Stimulated activated CD4-positive, alpha-beta T cell treated with anti-CD3 and anti-CD28 coated beads, Interleukin-1b, Interleukin-23, amount 100 ng/mL, for 48 hours (primary cell): ENCODE measurements at places on chromosomes 5 and 9.
A peak's percentile ranks its signal among the peaks of the same experiment; 100 is the strongest.

GRCh38 chr5:74516211-74516636 is 124.3 kb downstream of the ENC1 start:
- no peak for DNase-seq

- no peak for DNase-seq
Measured at GRCh38 chr5:97229196-97229595, 46.1 kb upstream of the RIOK2 start.

DNA sequence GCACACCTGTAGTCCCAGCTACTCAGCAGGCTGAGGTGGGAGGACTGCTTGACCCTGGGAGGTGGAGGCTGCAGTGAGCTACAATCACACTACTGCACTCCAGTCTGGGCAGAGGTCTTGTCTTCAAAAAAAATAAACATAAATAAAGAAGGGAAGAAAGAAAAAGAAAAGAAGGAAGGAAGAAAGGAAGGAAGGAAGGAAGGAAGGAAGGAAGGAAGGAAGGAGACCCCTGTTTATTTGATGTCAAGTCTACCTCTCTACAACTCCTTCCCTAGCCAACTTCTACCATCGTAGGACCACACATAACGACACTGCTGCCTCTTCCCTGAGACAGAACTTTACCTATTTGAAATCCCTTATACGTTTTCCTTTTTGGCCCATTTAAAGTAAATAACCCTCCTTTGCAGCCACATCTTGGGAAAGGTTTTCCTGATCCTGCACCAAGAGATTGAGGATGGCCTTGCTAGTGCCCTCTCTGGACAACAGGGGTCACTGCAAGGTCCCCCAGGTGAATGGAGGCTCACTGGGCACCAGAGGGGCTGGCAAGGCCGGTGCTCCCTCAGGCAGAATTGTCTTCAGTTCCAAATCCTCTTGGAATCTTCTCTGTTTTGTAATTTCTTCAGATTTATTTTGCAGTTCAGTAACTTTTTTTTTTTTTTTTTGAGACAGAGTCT is 10.5 kb downstream of the RPS14 start:
- no peak for DNase-seq

- no peak for DNase-seq
Measured at GRCh38 chr5:68548959-68549676, 333.6 kb downstream of the PIK3R1 start.

DNA sequence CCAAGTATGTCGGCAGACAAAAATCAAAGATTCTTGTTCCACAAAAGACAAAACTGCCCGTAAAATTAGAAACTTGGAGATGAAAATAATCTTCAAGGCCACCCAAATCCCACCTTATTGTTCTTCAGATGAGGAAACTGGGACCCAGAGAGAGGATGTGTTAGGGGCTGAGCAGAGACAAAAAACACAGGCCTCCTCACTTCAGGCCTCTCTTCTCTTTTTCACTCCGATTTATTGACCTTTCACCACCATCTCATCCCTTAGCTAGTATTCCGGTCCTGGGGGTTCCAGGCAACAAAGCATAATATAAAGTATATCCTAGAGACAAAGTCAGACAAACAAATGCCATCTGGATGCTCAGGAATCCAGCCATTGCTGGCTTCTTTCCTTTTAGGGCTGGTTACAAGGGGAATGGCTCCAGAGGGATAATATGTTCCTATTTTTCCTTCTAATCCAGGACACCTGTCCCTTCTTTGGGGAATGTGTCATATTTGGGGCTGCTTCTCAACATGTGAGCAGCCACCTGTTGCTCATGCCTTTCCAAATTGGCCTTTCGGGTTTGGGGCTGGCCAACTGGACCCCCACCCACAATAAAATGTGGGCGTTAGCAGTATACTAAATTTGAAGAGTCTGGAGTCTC is 42.2 kb upstream of the AFAP1L1 start:
- no peak for DNase-seq

DNA sequence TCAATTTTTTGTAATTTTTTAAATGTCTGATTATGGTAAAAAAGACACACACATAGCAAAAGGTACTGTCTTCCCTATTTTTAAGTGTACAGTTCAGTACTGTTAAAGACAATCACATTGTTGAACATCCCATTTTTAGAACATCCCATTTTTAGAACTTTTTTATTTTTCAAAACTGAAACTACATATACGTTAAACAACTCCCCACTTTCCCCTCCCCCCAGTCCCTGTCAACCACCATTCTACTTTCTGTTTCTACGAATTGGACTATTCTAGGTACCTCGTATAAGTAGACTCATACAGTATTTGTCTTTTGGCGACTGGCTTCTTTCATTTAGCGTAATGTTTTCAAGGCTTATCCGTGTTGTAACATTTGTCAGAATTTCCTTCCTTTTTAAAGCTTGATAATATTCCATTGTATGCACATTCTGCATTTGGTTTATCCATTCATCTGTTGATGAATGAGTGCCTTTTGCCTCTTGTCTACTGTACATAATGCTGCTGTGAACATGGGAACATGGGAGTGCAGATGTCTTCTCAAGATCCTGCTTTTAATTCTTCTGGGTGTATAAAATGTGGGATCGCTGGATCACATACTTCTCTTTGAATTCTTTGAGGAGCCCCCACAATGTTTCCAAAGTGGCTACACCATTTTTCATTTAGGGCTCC is 154.0 kb downstream of the PIK3R1 start:
- peak; percentile 29 for DNase-seq

GRCh38 chr5:65883461-65883860 is 42.9 kb upstream of the ERBIN start:
- no peak for DNase-seq

DNA sequence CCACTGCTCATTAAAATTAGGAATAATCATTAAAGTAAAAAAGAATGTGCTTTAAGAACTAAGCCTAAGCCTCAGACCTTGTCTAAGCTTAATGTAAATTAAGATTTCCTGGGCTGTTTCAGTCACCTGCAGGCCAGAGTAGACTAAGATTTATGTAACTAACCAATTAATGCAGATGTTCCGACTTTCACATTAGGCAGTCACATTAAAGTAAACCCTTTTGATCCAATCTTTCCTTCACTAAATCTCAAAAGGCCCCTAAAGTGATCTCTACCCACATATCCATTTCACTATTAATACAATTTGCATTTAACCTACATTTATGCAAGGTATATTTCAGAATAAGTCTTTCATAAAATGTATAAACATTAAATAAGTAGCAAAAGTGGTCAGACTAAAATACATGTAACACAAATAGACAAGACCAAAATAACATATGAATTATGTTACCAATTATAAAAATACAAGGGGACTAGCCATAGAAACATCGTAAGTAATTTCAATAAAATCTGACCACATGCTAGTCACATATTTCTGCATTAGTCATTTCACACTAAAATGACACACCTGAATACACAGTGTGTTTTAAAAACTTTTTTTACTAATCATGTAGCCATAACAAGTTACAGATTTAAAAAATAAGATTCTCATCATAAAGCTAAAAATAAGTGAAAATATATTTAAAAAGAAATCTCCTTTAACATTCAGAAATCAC is 7.7 kb downstream of the NR3C1 start:
- no peak for DNase-seq

DNA sequence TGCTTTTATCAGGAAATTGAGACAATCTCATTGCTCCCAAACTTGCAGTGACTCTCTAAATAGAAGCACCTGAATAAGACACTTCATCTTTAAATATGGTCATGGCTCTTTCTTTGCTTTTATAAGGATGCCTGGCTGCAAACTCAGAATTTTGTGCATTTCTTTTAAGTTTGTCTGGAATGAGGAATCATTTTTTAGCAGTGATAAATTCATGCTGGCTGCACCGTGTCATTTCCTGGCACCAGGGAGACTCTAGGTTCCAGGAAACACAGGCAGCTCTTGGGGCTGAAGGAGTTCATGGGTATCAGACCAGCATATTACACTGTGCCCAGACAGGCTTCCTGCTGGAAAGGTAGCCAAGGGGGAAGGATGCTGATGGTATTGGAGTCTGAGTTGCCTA is 109.9 kb downstream of the NUDT12 start:
- DNase-seq, result no peak

DNA sequence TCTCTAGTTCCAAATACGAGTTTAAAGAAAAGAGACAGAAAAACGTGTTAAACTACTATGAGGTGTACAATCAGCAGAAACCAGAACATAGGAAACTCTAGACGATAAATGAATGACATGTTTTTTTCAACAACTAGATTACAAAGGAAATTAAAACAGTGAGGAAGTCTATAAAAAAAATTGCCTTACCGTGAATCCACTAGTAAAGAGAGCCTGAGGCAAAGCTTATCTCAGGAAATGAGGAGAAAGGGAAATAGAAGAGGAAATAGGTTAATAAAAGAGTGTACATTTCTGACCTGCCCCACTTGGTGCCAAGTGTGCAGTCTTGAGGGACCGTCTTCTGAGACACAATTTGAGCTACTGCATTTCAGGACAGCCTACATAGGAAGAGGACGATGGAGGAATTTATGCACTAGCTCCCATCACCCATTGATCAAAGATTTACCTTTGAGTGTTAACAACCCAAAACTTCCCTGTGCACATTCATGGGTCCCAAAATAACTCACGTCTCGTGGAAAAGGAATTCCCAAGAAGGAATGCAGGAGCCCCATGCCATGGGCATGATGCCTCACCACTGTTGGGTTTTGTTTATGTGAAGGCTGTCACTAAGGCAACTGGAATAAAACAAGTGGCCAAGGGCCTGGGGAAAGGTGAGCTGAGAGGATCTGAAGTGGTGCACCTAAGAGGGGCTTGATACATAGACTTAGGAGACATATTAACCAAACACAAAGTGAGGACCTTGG is 53.6 kb upstream of the SLC1A3 start:
- DNase-seq, result no peak

DNA sequence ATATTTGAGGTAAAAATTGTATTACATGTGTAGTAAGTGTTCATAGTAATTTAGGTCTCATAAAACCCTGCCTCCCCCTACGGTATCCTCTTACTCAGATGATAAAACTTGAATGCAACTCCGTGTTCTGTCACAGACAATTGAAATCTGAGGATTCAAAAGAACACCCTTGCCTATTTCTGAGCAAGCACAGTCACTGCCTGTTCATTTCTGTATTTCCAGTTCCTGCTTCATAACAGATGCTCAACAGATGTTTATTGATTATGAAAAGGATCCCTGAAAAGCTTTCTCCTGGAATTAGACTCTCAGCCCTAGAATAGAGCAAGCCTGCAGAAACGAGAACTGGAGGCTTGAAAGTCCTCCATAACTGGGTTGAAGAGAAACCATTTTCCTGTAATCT is 144.1 kb upstream of the SPEF2 start:
- no peak for DNase-seq

DNA sequence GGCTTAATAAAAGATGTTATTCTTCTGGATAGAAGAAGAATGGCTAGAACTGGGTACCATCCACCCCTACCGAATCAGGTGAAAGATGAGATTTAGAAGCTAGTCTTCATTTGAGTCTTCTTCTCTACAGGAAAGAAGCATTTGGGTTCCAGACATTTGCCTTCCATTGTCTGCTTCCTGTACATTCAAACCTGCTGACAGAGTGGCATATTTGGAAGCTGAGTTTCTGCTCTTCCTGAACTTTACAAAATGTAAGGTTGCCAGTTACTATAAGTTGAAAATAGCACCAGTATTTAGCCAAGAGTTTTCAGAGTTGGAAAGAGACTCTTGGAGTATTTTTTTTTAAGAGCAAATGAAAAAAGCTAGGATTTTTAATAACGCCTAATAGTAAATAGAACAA is 525.4 kb upstream of the TLE4 start:
- DNase-seq, result no peak

DNA sequence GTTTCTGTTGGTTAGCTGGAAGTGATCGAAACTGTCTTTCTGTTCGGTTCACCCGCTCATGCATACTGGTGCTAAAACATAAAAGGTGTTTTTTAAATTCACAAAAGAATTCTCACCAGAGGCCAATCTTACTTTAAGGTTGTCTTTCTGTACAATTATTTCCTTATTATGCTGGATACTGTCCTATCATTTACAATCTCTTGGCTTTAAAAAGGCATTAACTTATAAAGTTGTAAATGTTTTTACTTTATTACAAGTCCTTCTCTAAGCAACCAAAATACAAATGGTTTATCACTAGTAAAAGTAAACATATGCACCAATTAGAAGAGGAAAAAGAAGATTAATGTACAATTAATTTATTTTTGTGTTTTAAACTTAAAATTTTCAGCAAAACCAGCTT is 10.7 kb downstream of the CARNMT1 start:
- DNase-seq, result no peak

DNA sequence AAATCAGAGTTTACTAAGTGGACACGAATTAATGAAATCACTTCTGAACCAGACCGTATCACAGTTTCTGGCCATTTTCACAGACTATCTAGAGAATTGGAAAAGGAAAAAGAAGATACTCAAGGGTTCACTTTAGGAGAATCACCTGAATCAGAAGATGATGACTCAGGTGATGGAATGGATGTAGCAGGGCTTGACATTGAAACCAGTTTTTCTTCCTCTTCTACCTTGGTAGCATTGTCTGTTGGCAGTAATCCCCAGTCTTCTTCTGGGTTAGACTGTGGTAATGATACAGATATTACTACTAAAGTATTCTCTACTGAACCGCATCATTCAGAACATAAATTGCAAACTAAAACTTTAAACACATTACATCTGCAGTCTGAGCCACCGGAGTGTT is 38.5 kb downstream of the ICE1 start:
- no peak for DNase-seq
